Right forelimb (tissue), 1 donor: ENCODE measurements at places on chromosomes 4 and X.

- no peak for DNase-seq
These were observed 80.8 kb downstream of the FAM13A start for GRCh38 chr4:88975958-88976774.

DNA sequence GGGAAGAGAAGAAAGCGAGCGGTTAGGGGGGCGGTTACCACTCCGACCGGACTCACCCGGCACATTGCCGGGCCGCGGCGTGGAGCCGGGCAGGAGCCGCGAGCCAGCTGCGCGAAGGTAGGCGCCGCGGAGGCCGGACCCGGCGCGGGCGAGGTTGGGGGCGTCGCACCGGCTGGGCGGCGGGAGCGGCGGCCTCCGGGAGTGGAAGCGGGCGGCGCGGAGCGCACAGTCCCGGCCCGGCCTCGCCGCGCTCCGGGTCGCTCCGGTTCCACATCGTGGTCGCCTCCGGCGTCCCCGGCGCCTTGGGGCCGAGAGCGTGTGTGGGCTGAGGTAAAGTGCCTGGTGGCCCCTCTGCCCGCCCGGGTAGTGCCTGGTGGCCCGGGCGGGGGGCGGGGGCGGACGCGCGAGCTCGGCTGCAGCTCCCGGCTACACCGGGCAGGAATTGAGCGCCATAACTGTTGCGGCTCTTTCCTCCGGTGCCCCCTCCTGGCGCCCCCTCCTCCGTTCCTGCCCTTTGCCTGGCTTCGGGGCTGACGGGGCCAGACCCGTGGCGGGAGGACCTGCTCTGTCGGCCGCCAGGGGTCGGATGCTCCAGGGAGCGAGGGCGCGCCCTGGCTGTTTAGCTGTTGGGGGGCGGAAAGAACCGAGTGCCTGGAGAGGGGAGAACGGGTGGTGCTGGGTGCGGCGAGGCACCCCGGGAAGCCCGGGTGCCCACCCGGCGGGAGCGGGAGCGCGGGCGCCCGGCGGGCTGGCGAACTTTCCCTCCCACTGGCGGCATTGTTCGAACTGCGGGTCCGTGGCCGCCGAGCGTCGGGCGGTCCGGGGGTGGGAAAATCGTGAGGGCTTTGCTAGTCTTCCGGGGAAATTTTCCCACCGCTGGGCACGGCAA is 626 bp downstream of the JADE3 start:
- DNase-seq = peak; percentile 53

DNA sequence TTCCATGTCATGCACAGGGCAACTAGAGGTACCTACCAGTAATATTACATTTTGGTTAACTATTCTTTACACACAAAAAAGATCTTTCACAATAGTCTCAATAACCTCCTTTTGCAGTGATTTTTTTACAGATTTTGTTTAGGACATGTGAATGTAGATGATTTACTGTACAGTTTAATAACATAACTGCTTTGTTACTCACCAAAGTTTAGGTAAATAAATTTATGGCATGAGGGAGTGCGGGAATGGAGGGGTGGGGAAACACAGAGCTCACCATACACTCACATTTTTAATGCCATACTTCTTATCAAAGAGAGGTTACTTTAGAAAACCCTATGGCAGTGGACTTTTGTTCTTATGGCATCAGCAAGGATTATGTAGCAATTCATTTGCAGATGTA is 93.1 kb upstream of the TEX13A start:
- DNase-seq = no peak

GRCh38 chrX:129825746-129826505 is 17.8 kb downstream of the ZDHHC9 start:
- no peak for DNase-seq

- DNase-seq = no peak
These were observed 245.0 kb downstream of the EVC2 start for GRCh38 chr4:5463361-5463760.

DNA sequence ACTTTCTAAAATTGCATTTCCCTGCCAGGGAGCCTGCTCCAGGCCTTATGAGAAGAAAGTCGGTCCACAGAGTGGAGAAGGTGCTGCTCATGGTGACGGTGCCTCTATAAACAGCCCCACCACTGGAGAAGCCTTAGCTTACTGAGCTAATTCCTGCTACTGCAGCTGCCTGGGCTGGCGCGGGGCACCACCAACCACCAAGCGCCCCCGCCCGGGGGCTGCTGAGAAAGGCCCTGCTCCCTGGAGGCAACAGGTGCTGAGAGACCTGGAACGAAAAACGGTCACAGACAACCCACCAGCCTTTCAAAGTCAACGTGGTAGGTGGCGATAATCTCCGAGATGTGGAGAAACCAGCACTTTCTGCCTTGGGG is 2.9 kb downstream of the HCFC1 start:
- no peak for DNase-seq

DNA sequence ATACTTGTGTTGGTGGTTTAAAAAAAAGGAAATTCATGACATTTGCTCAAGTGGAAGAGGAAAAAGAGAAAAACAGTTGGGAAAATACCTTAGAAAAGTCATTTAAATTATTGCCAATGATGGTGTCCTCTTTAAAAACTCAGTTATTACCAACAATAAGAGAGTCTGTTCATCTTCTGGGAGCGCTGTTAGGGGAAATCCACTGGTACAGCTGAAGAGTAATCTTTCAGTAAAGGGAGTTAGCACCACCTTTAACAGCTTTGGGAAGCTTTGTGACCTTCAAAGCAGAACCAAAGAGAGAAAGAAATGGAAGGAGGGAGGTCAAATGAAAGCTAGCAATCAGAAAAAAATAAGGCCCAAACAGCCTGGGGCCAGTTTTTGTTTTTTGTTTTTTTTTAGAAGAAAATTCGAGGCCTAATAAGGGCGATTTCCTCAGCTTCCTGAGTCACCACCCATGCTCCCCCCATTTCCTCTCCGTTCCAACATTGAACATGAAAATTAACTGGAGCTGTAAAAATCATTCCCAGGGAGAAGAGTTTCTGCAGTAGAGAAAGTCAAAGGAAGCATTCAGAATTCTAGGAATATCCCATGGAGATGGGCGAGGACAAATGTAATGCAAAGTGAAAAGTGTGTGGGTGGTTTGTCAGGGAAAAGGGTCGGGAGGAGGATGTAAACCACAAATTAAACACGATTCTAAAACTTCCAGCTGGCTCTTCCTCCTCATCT is 115.1 kb downstream of the SH3KBP1 start:
- no peak for DNase-seq

- DNase-seq = no peak
These were observed 97.1 kb downstream of the NFKB1 start for GRCh38 chr4:102598086-102598761.

DNA sequence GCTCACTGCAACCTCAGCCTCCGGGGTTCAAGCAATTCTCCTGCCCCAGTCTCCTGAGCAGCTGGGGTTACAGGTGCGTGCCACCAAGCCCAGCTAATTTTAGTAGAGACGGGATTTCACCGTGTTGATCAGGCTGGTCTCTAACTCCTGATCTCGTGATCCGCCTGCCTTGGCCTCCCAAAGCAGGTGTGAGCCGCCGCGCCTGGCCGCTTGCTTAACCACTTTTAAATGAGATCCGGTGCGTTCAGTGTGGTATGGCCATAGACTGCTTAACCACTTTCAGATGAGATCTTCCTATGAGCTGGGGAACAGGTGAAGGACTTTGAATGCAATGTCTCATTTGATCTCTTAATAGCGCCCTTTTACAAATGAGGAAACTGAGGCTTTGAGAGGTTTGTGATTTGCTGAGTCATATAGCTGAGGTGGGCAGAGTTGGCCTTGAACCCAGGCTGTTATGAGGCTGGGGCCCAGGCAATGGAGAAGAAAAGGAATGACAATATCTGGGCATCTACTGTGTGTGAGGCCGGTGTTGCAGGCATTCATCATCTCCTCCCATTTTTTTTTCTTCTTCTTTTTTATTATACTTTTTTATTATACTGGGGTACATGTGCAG is 41.9 kb upstream of the NSG1 start:
- DNase-seq = no peak

GRCh38 chrX:134625315-134625718 is 33.0 kb downstream of the PLAC1 start:
- no peak for DNase-seq

GRCh38 chr4:83019794-83020494 is 9.3 kb upstream of the LIN54 start:
- no peak for DNase-seq

DNA sequence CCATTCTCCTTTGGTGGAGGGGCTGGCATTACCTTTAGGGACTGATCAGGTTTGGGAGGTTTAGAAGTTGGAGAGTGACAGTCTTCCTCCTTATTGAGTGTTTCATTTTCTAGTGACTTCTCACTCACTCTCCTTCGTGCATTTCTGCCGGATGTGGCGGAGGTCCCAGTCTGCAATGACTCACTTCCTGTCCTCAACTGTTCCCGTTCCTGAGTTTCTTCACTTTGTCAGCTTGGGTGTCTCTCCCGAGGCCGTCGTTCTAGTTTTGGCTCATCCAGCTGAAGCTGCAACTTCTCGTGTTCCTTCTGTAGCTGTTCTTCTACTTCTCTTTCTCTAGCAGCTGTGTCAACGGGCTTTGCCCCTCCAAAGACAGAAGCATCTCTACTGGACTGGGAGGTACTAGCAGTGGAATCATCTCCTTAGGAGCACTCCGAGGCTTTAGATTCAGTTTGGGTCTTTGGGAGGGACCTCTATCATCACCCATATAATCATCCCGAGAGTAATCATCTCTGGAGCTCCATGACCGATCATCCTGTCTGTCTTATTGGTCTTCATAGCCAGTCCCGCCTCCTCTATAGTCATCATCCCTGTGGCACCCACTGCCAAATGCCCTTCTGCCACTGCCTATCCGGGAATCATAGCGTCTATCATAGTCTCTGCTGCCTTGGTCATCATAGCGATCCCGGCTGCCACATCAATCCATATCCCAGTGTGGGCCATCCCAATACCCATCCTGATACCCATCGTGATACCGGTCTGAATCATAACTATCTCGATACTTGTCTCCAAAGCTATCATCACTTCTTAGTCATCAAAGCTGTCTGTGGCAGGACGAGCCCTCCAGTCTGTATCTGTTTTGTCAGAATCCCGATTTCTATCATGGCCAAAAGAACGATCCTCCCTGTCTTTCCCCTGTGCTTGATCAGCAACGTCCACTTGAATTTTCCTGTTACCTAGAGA is 35.3 kb upstream of the VSIG4 start:
- no peak for DNase-seq

DNA sequence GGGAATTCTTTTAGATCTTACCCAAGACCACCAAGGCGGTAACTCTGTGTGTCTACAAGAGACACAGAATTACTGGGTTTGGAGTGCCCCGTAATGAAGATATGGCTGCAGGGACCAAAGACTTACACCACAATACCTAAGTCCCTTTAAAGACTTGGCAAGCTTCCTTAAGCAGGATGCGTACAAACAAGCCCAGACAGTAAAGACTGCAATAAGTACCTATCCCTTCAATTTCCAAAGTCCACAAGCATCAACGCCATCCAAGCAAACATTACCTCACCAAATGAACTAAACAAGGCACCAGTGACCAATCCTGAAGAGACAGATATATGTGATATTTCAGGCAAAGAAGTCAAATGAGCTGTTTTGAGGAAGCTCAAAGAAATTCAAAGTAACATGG is 42.3 kb upstream of the RNF128 start:
- DNase-seq = no peak

DNA sequence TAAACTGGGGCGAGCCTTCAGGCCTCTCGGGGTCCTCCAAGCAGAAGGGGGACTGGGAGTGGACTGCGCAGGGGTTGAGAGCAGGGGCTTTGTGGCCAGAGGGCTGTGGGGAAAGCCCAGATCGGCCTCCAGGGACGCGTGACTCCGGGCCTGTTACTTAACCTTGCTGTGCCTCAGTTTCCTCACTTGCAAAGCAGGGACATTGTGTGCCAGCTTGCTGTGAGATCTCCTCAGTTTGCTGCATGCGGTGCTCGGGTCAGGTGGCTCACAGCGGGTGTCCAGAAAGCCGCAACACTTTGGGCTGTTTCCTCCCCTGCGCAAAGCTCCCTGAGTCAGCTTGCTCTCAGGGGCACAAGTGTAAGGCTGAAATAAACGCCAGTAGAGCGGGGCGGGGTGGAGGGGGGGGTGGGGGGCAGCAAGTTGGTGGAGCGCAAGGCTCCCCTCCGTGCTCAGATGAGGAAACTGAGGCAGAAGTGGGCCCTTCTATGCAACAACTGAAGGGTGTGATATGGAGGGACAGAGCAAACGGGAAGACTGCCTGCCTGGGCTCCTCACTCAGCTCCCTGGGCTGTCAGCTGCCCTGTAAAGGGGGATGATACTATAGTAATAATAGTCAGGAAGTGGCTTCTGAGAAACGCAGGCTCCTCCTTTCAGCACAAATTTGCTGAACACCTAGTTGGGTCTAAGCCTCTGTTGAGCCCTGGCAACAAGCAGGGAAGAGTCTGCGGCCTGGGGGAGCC is 101.0 kb downstream of the HMX1 start:
- peak; percentile 30 for DNase-seq

DNA sequence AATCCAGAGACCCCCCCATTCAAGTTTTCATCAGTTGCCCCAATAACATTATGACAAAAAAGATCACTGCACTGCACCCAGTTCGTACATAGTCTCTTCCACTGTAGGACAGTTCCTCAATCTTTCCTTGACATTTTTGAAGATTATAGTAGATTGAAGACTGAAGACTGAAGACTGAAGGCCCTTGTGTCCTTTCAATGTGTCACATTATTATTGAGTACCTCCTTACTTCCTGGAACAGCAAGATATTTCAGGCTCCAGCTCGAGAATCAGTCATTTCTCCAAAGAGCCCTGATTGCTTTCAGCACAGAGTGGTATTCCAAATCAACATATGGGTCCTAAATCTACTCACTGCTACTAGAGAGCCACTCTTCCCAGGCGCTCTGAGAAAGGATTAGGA is 75.0 kb downstream of the MANBA start:
- DNase-seq = no peak

GRCh38 chrX:31128855-31129254 is 57.0 kb upstream of the FTHL17 start:
- DNase-seq = no peak

- no peak for DNase-seq
These were observed 40.1 kb downstream of the WWC2 start for GRCh38 chr4:183139058-183139750.

- DNase-seq = no peak
These were observed 123.1 kb downstream of the BTC start for GRCh38 chr4:74671080-74671698.

DNA sequence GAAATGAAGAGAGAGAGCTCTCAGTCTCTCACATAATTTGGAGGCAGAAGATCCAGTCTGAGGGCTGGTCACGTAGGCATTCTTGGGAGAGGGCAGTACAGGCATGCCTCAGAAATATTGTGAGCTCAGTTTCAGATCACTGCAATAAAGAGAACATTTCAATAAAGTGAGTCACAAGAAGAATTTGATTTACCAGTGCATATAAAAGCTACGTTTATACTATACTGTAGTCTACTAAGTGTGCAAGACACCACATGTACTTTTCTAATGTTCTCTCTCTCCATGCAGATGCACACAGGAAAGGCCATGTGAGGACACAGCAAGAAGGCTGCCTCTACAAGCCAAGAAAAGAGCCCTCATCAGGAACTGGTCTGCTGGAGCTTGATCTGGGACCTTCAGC is 583.5 kb upstream of the FAT1 start:
- DNase-seq = no peak

DNA sequence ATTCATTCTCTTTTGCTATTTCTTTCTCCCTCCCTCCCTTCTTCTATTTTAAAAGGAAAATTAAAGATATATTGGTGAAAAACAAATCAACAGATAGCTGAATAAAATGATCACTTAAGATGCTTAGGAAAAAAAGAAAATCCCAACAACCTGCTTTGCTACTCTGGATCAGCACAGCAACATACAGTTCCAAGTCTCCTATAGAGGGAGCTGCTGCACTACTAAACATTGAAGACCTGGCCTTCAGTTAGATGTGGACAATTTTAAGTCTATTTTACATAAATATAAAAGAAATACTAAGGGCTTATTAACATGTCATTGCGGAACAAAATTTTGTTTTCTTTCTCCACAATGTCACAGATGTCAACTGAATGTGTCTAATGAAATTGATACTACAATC is 226.4 kb downstream of the MAGEB5 start:
- DNase-seq = no peak
